ENCODE measurements at places on chromosomes 1 and 21. TPM values are rescaled to one million over a fixed set of nuclear protein-coding genes. Genes with fewer than 3 reads are reported as not detected.

Gene PLPP3
- total RNA-seq, result 35.5 TPM

GRCh38 chr1:163084330-163084729, 15.2 kb downstream of the RGS4 start:
- no peak for DNase-seq
- no peak overlapping the region for H3K27ac ChIP-seq
- H3K4me1 ChIP-seq, result peaks cover 6% of the 10 kb centered on the region
- H3K36me3 ChIP-seq, result no peaks in the 10 kb centered on the region
- no peaks in the 10 kb centered on the region for H3K27me3 ChIP-seq

GRCh38 chr1:207762622-207763021, 10.8 kb downstream of the CD46 start:
- H3K4me1 ChIP-seq, result no peaks in the 10 kb centered on the region
- no peak for DNase-seq
- H3K36me3 ChIP-seq, result peaks cover 6% of the 10 kb centered on the region
- H3K27ac ChIP-seq, result no peak overlapping the region

DNA sequence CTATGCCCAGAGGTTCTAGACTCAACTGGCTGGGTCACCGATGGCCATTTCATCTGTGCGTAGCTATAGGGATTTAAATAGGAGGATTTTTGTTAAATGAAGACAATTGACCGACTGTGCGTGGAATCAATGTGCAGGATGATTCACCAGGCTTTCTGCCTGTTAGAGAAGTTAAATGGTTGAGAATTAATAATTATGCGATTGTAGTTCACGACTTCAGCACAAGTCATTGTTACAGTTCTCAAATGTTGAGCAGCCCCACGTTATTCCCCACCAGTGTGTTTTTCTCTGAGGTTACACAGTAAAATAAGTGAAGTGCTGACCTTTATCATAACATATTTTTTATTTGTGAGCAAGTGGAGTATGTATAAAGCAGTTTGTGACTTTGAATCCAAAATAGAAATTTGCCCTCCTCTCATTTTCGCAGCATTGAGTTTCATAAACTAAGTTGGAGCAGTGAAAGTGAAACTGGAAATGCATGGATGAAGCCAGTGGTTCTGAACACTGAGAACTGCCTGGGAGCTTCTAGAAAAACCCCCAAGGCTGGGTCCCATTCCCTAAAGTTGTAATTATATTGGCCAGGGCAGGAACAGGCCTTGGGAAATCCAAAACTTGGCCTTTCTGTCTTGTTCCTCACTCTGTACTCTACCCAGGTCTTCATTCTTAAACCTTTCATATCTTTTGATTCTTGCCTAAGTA, 102.6 kb downstream of the GALNT2 start:
- peak overlapping the region; percentile 52 for H3K4me3 ChIP-seq
- H3K4me1 ChIP-seq, result peaks cover 48% of the 10 kb centered on the region
- no peaks in the 10 kb centered on the region for H3K27me3 ChIP-seq
- no peaks in the 10 kb centered on the region for H3K36me3 ChIP-seq

GRCh38 chr1:30452925-30453324, 270.5 kb downstream of the MATN1 start:
- H3K4me1 ChIP-seq, result no peaks in the 10 kb centered on the region
- H3K27me3 ChIP-seq, result no peaks in the 10 kb centered on the region
- H3K4me3 ChIP-seq, result no peak overlapping the region
